ENCODE measurements at places on chromosomes 4 and X. TPM values are rescaled to one million over a fixed set of nuclear protein-coding genes. Genes with fewer than 3 reads are reported as not detected.

GRCh38 chrX:73182502-73183114 is 32.0 kb downstream of the NAP1L2 start:
- DNase-seq, result no peak
- no peaks in the 10 kb centered on the region for H3K4me1 ChIP-seq
- no peak overlapping the region for H3K4me3 ChIP-seq
- peaks cover under 1% of the 10 kb centered on the region for H3K27me3 ChIP-seq
- no peak overlapping the region for H3K27ac ChIP-seq

PNMA6F gene
- not detected for total RNA-seq

DNA sequence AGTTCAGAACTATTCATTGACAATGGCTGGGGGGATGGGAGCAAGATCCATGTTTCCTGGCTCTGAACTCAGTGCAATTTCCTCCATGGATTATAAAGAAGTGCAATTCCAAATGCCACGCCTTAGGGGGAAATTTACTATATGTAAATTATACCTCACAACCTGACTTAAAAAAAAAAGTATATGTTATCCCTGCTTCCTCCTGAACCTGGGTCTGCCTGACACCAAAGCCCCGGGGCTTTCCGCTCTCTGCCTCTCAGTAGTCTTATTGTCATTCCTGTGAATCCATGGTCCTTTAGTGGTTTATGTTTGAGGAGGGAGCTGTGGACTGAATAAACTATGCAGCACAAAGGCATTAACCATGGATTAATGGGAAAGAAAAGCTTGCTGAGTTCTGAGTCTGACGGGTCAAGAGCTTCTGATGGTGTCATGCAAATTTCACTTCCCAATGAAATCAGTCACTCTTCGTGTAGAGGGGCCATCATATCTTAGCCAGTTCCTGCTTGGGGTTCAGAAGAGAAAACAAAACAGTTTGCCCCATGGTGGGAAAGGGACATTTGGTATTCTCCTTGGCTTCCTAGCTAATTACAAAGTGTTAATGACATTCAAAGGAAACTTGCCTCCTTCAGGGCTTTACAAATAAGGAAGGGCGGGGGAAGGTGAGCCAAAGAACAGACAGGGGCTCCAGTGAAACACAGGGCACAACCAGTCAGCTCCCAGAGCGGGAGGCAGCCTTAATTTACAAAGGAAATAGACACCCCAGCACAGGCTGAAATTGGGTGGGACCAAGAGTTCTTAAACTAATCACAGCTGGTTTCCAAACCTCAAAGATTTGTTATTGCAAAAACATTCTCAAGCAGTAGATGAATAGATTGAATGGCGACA is 14.3 kb downstream of the FAM9C start:
- no peak for DNase-seq
- H3K4me3 ChIP-seq, result peak overlapping the region; percentile 80
- peaks cover 39% of the 10 kb centered on the region for H3K4me1 ChIP-seq
- no peaks in the 10 kb centered on the region for H3K36me3 ChIP-seq
- peak overlapping the region; percentile 89 for H3K27ac ChIP-seq

- peak overlapping the region; percentile 94 for H3K4me3 ChIP-seq
- 0 out of 2 replicates have a peak, but pooled peaks cover 4% of the 10 kb centered on the region for H3K36me3 ChIP-seq
- peak overlapping the region; percentile 82 for H3K27ac ChIP-seq
- no peaks in the 10 kb centered on the region for H3K27me3 ChIP-seq
- DNase-seq, result no peak
- peaks cover 50% of the 10 kb centered on the region for H3K4me1 ChIP-seq
Measured at GRCh38 chr4:176320976-176321361, 1.2 kb downstream of the SPCS3 start.

EPGN gene
- 1.2 TPM for total RNA-seq

TNMD gene
- total RNA-seq, result not detected

MECP2 gene
- total RNA-seq, result 33.9 TPM

DNA sequence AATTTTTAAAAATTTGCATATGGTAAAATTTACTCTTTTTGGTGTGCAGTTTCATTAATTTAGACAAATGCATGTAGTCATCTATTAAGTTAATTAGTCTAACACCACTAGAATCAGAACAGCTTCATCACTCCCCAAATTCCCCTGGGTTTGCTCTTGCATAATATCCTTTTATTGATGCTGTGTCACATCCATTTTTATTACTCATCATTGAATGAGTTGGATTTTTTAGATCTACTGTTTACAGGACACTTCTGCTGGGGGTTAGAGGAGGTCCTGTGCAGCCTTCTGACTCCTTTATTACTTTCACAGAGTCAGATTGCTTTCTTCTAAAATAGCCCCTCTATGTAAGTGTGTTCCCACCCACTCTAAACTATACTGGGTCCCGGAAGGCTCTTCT is 65.9 kb downstream of the MTHFD2L start:
- H3K4me3 ChIP-seq, result 0 out of 2 replicates have a peak overlapping the region, but pooled peaks have one; percentile 13
- no peaks in the 10 kb centered on the region for H3K27me3 ChIP-seq
- peak overlapping the region; percentile 39 for H3K27ac ChIP-seq
- H3K36me3 ChIP-seq, result peaks cover 4% of the 10 kb centered on the region

PAGE1 gene
- total RNA-seq, result not detected

DNA sequence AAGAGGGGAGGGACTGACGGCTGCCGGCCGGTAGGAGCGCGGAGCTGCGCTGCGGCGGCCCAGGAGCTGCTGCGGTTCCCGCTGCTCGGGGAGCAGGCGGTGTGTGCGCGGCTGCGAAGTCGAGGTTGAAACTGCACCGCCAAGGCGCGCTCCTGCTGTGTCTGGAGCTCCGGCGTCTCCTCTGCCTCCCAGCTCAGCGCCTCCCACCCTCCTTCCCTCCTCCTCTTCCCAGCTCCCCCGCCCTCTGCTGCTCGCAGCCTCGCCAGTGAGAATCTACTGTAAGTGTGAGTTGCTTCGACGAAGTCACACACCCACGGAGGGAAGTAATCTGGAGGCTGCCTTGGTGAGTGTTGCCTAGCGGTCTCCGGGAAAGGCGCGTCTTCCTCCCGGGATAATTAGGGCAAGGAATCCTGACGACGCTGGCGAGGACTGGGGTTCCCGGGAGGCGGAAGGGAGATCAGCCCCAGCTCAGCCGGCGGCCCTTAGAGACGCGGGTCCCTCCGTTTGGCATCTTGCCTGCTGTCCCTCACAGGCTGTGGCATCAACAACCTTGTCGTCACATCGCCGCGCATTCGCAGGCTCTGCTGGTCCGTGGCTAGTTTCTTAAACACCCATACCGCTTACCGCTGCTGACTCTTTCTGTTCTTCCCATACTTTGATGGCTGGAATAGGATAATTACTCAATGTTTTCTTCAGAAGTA is at the start of gene EPHA5:
Gene EPHA5 (minus strand): TSS at position 159 of the 701 bp plus-strand sequence. CDS start 747 bp downstream, outside the sequence.
- no peaks in the 10 kb centered on the region for H3K36me3 ChIP-seq
- H3K27ac ChIP-seq, result no peak within 1 kb of the TSS
- peak within 1 kb of the TSS; percentile 69 for H3K4me3 ChIP-seq
- H3K27me3 ChIP-seq, result peaks cover 21% of the 10 kb centered on the region
- DNase-seq, result no peak

NSG1 gene
- total RNA-seq, result not detected

DNA sequence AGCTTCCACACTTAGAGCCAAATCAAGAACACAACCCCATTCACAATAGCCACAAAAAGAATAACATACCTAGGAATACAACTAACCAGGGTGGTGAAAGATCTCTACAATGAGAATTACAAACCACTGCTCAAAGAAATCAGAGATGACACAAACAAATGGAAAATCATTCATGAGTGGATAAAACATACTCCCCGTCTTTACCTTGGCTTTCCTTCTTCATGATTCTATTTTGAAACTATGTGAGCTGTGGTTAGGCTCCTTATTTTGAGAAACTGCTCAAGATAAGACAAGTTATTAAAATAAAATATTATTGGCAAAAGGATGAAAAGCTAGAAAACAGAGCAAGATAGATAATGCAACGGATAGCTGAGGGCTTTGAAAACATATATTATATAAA is 598.1 kb upstream of the FAT1 start:
- peaks cover 5% of the 10 kb centered on the region for H3K4me1 ChIP-seq
- H3K27ac ChIP-seq, result no peak overlapping the region
- H3K36me3 ChIP-seq, result peaks cover 5% of the 10 kb centered on the region
- no peak for DNase-seq
- H3K27me3 ChIP-seq, result no peaks in the 10 kb centered on the region

DNA sequence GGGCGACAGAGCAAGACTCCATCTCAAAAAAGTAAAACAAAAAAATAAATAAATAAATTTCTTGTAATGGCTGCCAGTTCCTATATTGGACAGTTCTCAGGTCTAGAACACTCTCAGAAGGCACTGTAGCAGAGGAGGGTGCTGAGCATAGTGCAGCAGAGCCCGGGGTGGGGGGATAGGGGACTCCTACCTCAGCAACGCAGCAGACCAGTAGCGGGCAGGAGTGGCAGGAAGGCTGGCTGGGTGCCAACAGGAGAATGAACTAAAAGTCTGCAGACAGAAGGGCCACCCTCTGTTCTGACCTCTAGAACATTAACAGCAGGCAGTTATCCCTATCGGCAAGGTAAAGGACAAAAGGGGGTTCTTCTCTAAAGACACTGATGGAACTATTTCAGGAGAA is 20.2 kb downstream of the PDK3 start:
- no peak overlapping the region for H3K27ac ChIP-seq
- no peaks in the 10 kb centered on the region for H3K36me3 ChIP-seq
- H3K4me1 ChIP-seq, result no peaks in the 10 kb centered on the region
- no peak overlapping the region for H3K4me3 ChIP-seq
- no peak for DNase-seq

SMIM10 gene
- 5.7 TPM for total RNA-seq

SYN1 gene
- total RNA-seq, result not detected

GRCh38 chr4:83885256-83886182 is 349.6 kb downstream of the GPAT3 start:
- no peaks in the 10 kb centered on the region for H3K27me3 ChIP-seq
- DNase-seq, result no peak
- H3K4me1 ChIP-seq, result peaks cover 45% of the 10 kb centered on the region
- no peaks in the 10 kb centered on the region for H3K36me3 ChIP-seq
- H3K27ac ChIP-seq, result no peak overlapping the region

- H3K27ac ChIP-seq, result no peak overlapping the region
- H3K36me3 ChIP-seq, result no peaks in the 10 kb centered on the region
- H3K27me3 ChIP-seq, result no peaks in the 10 kb centered on the region
- no peak overlapping the region for H3K4me3 ChIP-seq
Measured at GRCh38 chr4:96379524-96379923, 539.6 kb downstream of the PDHA2 start.

NOX1 gene
- total RNA-seq, result not detected

OPN1LW gene
- total RNA-seq, result not detected

ANXA3 gene
- 2.0 TPM for total RNA-seq

DNA sequence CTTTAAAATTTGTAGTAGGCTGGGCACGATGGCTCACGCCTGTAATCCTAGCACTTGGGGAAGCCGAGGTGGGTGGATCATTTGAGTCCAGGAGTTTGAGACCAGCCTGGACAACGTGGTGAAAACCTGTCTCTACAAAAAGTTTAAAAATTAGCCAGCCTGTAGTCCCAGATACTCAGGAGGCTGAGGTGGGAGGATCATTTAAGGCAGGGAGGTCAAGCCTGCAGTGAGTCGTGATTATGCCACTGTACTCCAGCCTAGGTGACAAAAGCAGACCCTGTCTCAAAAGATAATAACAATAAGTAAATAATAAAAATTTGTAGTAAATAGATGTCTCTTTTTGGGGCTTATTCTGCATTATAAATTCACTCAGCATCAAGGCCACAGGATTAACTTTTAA is 118.5 kb downstream of the IRF2 start:
- no peak overlapping the region for H3K4me3 ChIP-seq
- no peak overlapping the region for H3K27ac ChIP-seq
- no peaks in the 10 kb centered on the region for H3K36me3 ChIP-seq
- no peak for DNase-seq
- H3K4me1 ChIP-seq, result peaks cover 15% of the 10 kb centered on the region
- peaks cover 4% of the 10 kb centered on the region for H3K27me3 ChIP-seq

DNA sequence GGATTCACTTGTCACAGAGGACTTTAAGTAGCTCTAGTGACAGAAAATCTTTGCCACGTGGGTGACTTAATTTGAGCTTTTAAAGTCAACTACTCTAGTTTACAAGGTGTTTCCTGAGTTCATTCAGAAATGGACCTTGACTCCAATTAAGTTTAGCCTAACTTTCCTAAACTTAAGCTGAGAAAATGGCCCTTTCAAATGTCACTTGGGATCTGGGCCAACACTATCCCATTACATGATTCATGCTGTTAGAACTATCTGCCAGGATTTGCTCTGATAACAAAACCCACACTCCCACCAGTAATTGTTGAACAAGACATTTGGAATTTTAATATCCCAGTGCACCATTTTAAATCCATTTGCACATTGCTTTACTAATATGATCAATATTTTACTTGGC is 40.8 kb downstream of the C4orf46 start:
- H3K27ac ChIP-seq, result no peak overlapping the region
- H3K27me3 ChIP-seq, result peaks cover 7% of the 10 kb centered on the region
- H3K4me3 ChIP-seq, result no peak overlapping the region
- no peaks in the 10 kb centered on the region for H3K36me3 ChIP-seq
- DNase-seq, result peak; percentile 13

CENPE gene
- total RNA-seq, result 25.3 TPM

- no peaks in the 10 kb centered on the region for H3K27me3 ChIP-seq
- DNase-seq, result peak; percentile 59
- no peaks in the 10 kb centered on the region for H3K36me3 ChIP-seq
- peak overlapping the region; percentile 56 for H3K4me3 ChIP-seq
Measured at GRCh38 chr4:18850867-18851266, 829.3 kb upstream of the LCORL start.

DNA sequence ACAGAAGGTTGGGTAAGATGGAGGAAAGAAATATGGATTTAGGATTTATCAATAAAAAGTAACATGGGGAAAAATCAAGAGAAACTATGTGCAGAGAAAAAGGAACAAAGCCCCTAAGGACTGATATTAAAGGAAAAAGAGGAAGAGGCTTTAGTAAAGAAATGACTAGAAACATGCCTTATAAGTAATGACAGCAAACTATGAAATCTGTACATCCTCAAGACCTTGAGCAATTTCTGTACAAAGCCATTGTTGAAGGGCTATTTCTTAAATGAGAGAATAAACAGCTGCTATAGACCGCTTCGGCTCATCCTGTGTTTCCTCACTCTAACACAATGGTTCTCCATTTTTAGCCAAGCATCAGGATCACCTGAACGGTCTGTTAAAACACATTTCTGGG is 180.3 kb upstream of the ATOH1 start:
- H3K4me1 ChIP-seq, result no peaks in the 10 kb centered on the region
- no peak for DNase-seq
- no peaks in the 10 kb centered on the region for H3K27me3 ChIP-seq
- H3K4me3 ChIP-seq, result no peak overlapping the region

DNA sequence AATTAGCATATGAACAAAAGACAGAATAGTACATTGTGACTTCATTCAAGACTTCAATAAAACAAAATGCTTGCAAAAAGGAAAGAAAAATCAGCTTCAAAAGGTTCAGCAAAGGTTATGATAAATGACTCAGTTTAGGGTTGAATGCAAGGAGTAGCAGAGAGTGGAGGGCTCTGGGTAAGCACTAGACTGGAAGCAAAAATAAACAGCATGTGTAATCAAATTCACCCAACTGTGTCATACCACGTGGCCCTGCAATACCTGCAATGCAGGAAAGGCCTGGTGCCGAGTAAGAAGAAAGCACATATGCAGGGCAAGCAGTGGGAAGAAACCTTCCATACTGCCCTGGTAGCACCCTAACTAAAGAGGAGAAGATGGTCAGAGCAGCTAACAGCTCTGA is 88.7 kb downstream of the ATP11C start:
- H3K27me3 ChIP-seq, result no peaks in the 10 kb centered on the region
- no peak overlapping the region for H3K27ac ChIP-seq
